ENCODE measurements at places on chromosomes 1 and 21. TPM values are rescaled to one million over a fixed set of nuclear protein-coding genes. Genes with fewer than 3 reads are reported as not detected.

- DNase-seq, result no peak
These were observed 34.4 kb downstream of the NUCKS1 start for GRCh38 chr1:205715628-205716027.

Gene WNT9A
- 0.07 TPM for total RNA-seq

- no peak for DNase-seq
These were observed 5.3 kb downstream of the MIB2 start for GRCh38 chr1:1620433-1621139.

DNA sequence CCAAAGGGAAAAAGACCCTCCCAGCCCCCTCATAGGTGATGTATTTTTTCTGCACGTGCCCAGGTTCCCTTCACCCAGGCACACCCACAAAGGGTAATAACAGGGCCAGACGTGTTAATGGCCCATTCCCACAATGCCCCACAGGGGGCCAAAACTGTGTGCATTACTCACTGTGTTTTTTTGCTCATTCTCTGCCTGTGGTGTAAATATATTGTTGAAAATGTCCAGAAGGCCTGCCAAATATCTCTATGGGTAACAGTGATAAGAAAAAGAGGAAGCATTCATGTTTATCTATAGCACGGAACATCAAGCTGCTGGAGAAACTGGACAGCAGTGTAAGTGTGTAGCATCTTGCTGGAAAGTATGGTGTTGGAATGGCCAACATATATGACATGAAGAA, 21.9 kb downstream of the RHEX start:
- no peak for DNase-seq

Gene FCMR
- total RNA-seq, result 75.6 TPM

DNA sequence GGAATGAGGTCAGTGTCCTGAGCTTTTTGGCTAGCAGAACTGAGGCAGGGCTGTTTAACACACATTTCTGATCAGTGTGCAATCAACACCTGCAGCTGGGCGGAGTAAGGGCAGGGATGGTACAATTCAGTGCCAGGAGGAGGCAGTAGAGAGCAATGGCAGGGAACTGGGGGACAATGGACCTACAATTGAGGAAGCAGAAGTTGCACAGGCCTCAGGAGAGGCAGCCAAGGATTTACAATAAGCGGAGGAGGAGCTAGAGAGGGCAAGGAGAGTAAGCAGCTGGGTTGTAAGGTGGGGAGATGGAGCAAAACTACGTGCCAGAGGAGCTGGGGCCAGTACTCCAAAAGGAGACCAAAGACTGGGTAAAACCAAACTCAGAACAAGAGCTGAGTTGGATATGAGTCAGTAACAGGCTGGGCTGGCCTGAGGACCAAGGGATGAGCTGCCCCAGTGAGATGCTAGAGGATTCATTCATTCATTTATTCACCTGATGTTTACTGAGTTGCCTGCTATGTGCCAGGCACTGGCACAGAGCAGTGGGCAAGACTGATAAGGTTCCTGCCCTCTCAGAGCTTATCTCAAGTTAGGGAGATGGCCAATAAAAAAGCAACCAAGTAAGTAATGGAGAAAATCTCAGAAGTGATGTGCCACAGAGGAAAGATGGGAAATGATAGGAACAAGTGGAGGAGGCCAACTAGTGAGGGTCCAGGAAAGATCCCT, 10.4 kb upstream of the GALE start:
- no peak for DNase-seq

GRCh38 chr1:2534687-2535441, 4.8 kb upstream of the HES5 start:
- no peak for DNase-seq

DNA sequence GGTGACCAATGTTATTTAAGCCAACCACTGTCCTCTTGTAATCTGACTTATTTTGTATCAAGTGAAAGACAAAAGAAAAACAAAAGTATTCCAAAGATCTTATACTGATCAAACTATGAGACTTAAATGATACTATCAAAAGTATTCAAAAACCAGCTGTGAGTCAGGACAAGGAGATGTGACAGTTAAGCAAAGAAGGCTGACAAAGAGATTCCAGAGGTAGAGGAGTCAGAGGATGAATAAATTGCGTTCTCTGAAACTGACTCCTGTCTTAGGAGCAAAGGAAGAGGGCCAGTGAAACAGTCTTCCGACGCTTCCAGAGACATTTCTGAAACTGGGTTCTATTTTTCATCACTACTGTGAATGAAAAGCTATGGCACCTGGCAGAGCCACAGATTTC, 20.9 kb downstream of the TMEM50B start:
- DNase-seq, result no peak

GRCh38 chr1:41898191-41898713, 20.5 kb downstream of the HIVEP3 start:
- DNase-seq, result peak; percentile 89

DNA sequence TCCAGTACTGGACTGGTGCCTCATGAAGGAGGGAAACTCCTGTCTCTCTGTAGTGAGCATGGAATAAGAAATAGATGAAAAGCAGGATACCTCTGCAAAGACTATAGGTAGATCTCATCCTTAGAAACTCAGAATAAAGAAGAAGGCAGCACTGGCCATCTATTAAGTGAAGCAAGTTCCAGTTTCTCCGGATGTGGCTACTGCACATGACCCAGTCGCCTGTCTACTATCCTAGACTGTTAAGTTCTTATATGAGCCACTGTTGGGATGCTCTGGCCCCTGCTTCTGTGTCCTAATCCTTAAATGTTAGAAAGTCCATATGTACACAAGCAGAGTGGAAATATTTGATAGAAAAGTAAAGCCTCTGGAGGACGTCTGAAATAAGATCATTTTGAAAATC, 2.2 kb downstream of the FASLG start:
- no peak for DNase-seq

Gene MUL1
- 21.3 TPM for total RNA-seq

Gene TINAGL1
- total RNA-seq, result not detected

DNA sequence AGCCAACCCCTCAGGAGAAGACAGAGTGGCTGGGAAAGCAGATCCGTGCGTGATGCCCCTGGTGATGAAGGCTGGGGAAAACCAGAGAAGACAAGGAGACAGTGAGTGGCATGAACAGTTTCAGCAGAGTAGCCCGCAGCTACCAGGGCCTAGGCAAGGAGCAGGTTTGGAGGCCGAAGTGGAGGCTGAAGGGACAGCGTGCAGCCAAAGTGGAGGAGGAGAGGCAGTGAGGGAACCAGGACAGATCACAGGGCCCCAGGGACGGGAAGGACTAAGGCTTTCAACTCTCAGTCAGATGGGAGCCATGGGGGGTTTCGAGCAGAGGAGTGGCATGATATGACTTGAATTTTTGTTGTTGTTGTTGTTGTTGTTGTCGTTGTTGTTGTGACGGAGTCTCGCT, 59.9 kb upstream of the SELENON start:
- no peak for DNase-seq

GRCh38 chr1:228090613-228091081, 8.1 kb downstream of the ARF1 start:
- no peak for DNase-seq

- DNase-seq, result no peak
These were observed 281.9 kb upstream of the POU3F1 start for GRCh38 chr1:38328278-38329035.

DNA sequence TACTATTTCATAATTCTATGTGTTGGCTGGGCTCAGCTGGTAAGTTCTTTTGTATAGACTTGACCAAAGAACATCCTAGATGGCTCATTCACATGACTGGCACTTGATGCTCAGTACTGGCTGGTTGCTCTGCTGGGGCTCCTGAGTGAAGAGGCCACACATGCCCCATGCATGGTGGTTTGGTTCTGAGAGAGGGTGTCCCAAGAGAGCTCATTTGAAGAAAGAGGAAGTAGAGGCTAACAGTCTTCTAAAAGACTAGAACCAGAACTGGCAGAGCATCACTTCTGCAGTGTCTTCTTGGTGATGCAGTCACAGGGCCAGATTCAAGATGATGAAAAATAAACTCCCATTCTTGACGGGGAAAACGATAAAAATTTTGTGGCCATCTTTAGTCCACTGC, 5.2 kb upstream of the BACH1 start:
- no peak for DNase-seq

DNA sequence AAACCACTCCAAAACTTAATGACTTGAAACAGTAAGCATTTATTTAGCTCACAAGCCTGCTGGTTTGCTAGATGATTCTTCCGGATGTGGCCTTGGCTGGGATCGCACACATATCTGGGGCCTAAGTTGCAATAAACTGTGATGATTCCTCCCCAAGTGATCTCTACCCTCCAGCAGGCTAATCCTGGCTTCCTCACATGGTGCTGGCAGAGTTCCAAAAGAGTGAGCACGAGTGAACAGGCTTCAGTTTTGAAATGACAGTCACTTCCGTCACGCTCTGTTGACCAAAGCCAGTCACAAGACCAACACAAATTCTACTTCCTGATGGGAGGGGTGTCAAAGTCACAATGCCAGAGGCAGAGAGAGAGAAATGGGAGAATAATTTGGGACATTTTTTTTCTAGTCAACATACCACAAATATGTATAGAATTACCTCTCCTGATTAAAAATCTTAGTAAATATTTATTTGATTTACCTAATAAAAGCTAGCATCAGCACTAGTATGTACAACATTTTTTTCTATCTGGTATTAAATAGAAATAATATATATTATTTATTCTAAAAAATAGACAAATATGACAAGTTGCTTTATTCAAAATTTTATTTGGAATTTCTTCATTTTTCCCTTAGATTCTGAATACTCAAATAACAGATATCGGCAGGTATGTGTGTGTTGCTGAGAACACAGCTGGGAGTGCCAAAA, 292.7 kb downstream of the TPR start:
- no peak for DNase-seq

Gene SERPINC1
- total RNA-seq, result not detected

GRCh38 chr1:191729742-191730141, 428.5 kb upstream of the RGS18 start:
- no peak for DNase-seq

GRCh38 chr21:37861561-37861960, 54.7 kb downstream of the KCNJ6 start:
- DNase-seq, result no peak

Gene DNAJC16
- 19.4 TPM for total RNA-seq
